NCI-H1694 (cell line): ENCODE measurements at places on chromosomes 1 and 21.

- DNase-seq, result no peak
These were observed 18.1 kb downstream of the RGS2 start for GRCh38 chr1:192826791-192827546.

DNA sequence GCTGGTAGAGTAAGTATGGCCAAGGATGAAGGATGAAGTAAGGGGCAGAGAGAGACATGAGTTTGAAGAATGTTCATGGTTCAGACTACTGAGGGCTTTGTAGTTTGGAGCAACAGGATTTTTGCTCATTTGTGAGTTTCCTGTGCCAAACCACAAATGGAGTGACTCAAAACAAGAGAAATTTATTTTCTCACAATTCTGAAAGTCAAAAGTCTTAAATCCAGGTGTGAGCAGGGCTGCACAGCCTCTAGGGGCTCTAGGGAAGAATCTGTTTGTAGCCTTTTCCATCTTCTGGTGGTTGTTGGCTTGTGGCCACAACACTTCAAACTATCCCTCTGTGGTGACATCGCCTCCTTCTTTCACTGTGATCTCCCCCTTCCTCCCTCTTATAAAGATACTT lies 58.9 kb downstream of the RHOU start:
- no peak for DNase-seq

- no peak for DNase-seq
These were observed 473.5 kb upstream of the ADGRL2 start for GRCh38 chr1:81327103-81327710.

DNA sequence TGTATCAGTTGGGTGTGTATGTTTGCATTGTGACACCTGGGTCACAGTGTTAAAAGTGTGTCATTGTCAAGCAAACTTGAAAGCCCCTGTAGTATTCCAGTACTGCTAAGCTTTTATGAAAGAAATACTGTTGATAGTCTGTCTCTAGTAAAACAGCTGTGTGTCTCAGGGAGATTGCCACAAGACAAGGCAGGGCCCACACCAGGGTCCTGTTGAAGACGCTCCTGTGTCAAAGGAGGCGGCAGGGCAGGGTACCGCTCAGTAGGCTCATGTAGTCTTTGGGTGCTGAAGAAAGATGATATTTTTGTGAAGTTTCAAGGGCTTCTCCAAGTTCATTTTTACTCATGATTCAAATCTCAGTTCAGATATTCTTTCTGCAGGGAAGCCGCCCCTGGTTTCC lies 132.5 kb downstream of the GALNT2 start:
- DNase-seq, result no peak

GRCh38 chr1:246018146-246018545 lies 488.9 kb downstream of the SMYD3 start:
- no peak for DNase-seq

DNA sequence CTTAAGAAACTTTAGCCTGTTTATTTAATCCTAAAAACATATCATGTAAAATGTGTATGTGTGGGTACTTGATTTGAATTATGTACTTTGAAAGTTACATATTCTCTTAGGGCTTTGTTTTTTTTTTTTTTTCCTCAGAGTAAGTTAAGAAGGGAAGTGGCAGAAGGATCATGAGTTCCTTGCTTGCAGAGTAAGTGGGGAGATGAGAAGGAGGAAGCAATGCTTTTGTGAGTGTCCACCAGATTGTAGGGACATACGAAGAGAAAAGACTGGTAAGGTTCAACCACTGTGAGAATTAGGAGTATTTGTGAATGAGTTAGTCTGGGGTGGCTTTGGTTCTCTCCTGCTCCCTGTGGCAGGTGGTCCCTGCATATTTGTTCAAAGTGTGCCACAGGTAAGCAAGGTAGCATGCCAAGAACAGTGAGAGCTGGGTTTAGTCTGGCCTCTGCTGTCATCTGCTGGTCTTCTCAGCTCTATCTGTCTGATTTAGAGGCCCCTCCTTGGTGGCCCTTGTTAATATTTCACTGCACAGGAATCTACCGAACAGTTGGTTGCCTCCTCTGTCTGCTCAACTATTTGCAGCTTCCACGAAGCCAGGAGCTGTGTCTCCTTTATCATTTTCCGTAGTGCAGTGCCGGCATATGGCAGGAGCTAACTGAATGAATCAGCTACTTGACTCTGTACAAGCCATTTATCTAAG lies 9.5 kb downstream of the DNM3 start:
- DNase-seq, result no peak

DNA sequence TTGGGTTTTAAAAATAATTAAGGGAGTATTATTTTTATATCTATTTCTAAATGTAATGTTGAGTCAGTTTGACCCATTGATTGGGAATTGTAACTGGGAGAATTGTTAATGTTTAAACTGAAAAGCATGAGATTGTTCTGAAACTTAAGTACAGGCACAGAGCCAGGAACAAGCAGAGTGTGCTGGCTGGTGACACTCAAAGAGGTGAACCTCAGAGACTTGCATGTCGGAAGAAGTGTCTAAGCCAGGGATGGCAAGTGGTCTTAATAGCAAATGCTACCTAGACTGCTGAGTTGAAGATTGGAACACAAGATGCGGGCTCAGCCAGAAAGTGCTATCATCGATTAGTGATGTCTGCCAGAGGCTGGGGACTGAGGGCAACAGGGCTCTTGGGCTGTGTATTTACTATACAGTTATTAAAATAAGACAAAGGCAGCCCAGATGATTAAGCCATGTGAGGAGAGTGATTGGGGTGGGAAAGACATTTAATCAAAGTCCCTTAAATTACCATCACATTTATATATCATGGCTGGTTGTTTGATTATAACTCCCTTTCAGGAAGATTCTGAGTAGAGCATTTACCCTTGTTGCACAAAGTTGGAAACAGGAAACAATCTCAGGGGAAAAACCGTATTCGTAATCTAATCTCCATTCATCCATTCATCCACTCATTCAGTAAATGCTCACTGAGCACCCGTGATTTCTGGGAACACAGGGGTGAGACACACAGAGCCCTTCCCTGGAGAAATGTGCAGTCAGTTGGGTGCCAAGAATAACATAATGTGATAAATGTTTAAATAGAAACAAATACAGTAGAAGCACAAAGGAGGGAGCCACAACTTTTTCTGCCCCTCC lies 42.8 kb downstream of the C8A start:
- DNase-seq, result no peak

DNA sequence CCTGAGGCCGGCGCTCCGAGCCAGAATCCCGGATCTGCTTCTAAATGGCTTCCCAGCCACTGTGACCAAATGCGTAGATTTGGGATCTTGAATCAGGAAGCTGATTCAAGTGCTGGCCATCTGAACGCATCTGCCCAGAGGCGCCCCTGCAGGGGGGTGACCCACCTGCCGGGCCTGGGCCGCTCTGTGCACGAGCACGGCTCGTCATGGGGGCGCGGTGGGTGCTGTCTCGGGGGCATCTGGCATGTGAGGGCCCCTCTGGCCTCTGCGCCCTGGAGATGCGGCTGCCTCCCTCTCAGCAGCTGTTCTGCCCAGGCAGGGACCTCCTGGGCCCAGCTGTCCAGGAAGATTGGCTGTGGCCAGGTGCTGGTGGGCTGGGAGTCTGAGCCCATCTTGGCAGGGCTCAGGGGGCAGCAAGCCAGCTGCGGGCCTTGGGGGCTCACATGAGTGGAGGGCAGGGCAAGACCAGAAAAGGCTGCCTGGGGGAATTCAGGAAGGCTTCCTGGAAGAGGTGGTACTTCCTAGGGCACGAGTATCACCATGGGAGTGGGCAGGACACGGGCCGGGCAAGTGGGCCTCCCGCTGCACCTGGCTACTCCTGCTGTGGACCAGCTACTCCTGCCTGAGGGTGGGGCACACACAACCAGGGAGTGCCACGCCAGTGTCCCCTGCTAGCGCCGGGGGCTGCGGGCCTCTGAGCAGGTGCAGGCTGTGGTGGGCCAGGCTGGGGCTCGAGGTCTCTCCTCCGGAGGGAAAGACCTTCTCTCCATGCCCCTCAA lies 25.1 kb downstream of the PLCH2 start:
- DNase-seq, result no peak

DNA sequence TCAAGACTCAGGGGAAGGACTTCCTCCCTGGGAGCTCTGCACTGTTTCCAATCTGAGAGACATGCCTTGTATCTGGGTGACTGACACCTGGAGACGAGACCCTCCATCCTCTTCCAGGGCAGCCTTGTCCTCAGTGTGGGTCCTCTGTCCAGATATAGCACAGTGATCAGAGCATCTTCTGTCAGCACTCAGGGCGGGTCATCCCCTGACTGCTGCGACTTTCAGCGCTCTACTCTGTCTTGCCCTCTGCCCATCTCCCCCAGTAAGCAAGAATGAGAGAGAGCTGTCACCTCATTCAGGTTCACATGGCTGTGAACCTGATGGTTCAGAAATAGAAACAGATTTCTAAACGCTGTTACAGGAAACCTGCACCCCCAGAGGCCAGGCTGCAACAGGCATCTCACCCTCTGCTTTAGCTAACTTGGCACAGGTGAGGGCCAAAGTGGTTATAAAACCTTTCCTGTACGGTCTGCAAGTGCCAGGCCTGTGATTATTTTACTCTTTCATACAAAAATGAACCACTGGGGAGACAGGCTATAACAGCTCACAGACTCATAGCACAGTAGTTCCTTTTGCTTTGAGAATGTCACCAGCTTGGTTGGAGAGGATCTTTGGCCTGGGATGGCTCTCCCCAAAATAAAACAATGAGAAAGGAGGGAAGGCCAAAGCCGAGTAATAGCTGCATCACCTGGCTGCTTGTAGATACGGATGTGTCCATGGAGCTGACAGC lies 11.4 kb upstream of the TENT5C start:
- no peak for DNase-seq

GRCh38 chr1:44962729-44963128 lies 23.7 kb downstream of the EIF2B3 start:
- peak; percentile 82 for DNase-seq

GRCh38 chr1:18934205-18935000 lies 22.1 kb downstream of the IFFO2 start:
- no peak for DNase-seq

DNA sequence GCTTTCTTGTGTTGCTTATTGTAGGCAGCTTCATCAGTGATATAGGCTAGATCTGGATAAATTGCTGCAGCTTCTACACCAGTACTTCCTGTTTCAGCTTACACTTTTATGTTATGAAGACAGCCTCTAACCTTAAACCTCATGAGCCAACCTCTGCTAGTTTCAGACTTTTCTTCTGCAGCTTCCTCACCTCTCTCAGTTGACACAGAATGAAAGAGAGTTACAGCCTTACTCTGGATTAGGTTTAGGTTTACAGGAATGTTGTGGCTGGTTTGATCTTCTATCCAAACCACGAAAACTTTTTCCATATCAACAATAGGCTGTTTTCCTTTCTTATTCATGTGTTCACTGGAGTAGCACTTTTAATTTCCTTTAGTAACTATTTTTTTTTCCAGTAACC lies 76.9 kb upstream of the RNPC3 start:
- DNase-seq, result no peak

DNA sequence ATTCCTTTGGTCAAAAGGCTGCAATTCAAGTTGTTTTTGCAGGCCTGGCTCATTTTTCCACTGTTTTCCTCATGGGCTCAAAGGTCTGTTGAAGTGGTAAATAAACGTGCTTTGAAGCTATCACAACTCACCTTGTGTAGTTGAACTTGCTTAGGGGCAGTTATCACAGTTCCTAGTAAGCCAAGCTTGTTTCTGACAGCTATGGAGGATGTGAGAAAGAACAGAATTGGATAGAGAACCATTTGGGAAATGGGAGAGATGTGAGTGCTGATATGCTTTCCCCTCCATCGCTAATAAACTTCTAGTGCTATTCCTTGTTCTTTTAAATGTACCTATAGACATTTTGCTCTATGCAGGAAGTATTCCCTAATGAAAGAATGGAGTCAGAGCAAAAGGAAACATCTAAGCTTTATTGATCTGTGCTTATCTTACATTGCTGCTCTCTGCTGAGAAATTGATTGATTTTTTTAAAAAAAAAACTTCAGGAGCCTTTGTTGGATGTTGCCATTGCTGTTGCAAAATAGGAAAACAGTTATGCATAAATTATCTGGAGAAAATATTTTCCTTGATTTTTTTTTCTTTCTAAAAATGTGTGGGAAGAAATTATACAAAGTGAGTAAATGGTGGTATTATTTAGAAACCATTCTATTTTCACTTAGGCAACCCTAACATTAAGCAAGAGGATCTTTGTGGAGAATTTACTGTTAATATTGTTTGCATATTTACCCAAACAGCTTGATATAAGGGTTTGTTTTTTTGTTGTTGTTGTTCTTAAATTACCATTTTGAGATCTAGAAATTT lies 118.2 kb downstream of the MAGI3 start:
- no peak for DNase-seq

DNA sequence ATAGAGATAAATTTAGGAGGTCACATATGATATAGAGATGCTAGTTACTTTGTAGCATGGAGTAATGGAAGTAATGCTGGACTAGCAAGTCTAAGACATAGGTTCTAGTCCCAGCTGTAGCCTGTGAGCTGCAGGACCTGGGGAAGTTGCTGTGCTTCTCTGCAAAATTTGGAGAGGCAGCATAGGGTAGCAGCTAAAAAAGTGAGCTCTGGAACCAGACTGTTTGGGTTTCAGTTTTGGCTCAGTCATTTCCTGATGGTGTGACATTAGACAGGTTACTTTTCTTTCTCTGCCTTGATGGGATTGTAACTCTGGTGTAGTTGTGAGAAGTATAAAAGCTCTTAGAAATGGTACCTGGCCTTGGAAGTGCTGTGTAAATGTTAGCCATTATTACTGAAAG lies 3.3 kb downstream of the METTL13 start:
- no peak for DNase-seq

- DNase-seq, result no peak
These were observed 49.7 kb upstream of the RGS2 start for GRCh38 chr1:192759104-192759503.

GRCh38 chr1:114745291-114745690 lies 12.5 kb downstream of the CSDE1 start:
- no peak for DNase-seq

DNA sequence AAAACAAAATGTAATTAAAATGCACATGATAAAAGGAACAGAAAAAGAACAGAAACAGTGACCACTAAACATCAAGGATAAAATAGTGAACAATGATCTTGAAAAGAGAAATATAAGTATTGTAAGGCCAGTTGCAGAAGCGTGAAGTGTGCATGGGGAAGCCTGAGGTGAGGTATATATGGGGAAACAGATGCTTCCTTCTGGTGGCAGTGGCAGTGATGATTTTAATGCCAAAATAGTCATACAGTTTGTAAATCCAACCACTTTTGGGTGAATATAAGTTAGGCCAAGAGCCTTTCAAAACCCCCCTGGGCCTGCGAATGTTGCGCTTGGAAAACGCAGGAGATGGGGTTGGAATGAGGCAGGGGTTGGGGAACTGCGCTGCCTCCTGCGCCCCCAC lies 27.3 kb downstream of the TTC3 start:
- no peak for DNase-seq
